ENCODE measurements at places on chromosomes 3 and 15.

DNA sequence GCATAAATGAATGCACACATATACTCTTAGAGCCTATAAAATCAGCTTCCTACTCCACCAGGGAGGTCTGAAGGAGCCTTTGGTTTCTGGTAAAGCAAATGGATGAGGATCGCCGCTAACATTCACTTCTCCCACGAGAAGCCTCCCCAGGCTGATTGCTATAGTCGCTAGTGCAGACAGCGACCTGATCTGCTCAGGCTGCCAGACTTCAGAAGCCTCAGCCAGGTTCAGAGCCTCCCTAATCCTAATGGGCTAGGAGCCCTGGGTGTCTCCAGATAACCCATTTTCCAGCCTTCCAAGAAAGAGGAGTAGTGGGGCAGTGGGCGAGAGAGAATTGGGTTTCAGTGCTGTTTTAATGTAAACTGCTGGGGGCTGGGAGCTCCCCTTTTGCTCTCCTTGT, 35.4 kb downstream of the TPM1 start:
- no peak for DNase-seq

DNA sequence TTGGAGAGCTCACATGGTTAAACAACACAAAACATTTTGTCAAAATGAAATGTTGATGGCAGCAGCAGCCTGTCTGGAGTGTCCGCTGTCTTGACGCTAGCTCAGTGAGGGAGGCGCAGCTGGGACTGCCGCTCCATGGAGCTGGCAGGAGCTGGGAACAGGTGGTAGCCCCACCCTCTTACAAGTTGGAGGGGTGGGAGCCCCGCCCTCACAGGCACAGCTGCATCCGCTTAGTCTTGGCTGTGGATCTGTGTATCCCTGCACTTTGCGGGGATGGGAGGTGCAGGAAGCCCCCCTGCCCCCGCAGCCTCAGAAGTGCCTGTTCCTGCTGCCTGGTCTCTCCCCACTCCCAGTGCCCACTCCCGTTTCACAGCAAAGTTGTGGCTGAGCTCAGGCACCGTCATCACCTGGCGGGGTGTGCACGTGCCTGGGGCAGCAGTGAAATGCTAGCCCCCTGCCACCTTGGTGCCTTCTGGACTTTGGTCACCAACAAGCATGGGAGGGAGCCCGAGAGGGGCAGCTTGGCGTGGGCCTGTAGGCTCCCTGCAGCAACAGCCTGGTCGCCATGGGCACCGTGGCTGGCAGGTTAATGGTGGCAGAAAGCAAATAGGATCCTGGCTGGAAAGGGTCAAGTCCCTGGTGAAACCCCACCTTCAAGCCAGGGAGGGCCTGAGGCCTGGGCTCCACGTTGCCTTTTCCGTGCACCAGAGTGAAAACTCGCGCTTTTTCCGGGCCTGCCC, 53.8 kb upstream of the CADM2 start:
- no peak for DNase-seq

- no peak for DNase-seq
Observed at GRCh38 chr3:56753206-56753820, 48.4 kb downstream of the ARHGEF3 start.

- DNase-seq: no peak
Observed at GRCh38 chr15:90581771-90582352, 52.1 kb downstream of the CRTC3 start.

DNA sequence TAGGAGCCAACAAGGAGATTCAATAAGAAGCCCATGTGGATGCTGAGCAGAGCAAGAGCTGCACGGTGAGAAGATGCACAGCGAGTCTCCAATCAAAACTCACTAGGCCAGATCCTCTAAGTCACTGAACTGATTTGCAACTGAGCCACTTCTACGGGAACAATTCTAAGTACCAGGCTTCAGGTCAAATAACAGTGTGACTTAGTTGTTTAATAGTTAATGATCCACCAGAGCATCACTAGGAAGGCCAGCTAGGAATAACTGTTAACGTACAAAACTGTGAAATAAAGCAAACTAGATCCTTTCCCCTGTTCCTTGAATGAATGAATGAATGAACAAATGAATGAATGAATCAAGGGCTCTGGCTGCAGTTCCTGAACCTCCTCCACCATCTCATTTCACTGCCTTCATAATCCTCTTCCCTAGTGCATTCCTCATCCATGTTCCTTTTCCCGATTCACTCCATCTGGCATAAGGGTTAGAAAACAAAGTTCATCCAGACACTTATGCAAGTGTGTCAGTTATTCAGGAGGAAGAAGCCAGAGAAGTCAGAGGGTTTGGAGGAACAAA, 59.7 kb downstream of the ATP8B4 start:
- DNase-seq: no peak

- no peak for DNase-seq
Observed at GRCh38 chr3:52494886-52495495, at the start of gene STAB1. TSS of gene STAB1 (plus strand) at chr3:52495338. CDS start at chr3:52495414, 76 bp downstream.

- no peak for DNase-seq
Observed at GRCh38 chr3:135238871-135239614, 444.0 kb downstream of the EPHB1 start.

DNA sequence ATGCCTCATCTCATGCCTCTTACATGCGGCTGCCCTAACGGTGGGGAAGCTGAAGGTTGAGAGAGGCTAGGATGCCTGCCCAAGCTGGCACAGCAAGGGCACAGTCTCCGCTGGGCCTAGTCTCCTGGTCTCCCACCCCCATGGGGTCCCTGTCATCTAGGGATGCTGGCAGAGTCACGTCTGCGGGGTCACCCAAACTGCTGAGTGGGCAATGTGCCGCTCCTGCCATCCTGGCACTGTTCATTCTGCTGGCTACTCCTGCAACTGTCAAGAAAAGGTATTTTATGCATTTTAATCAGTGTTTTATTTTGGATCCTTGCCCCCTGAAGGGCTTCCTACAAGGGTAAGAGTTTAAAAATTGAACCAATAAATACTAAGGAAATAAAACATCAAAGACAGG, 12.8 kb downstream of the LINGO1 start:
- no peak for DNase-seq

DNA sequence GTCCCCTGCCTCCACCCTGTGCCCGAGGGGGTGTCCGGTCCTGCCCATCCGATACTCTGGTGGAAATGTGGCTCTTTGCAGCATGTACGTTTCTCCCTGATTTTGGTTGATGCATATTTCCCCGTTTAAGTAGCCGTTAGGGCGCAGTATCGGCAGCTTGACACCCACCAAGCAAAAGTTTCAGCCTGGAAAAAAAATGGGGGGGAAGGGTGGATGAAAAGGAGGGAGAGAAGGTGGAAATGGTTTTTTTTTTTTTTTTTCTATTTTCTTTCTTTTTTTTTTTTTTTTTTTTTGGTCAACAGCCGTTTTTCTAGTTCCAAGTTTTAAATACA, 1.3 kb downstream of the RAP2B start:
- DNase-seq: peak; percentile 57

DNA sequence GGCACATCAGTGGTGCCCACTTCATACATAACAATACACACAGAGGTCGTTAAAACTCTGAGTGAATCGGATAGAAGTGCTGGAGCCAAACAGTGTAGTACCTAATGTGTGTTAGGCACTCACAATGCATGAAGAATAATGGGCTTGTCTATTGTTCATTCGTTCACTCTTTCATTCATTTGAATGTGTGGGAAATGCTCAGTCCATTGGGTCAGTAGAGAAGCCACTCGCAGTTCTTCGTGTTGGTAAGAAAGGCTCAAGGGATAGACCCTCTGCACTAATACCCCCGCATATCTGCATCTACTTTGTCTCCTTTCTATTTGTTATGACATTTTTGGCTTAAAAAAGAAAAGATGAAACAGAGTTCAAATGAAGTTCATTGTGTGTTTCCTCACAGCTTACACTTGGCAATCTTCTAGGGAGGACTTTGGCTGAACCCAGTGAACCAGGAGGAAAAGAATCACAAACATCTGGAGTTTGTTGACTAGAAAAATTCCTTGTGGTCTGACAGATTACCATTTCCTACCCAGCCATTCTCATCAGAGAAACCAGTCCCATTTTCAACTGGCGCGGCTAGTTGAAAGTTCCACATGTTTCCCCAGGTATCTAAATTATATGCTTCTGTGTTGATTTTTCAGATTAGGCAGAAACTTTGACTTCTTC, 32.8 kb upstream of the MFSD1 start:
- peak; percentile 95 for DNase-seq

GRCh38 chr3:188339410-188340295, 185.7 kb downstream of the LPP start:
- DNase-seq: no peak

DNA sequence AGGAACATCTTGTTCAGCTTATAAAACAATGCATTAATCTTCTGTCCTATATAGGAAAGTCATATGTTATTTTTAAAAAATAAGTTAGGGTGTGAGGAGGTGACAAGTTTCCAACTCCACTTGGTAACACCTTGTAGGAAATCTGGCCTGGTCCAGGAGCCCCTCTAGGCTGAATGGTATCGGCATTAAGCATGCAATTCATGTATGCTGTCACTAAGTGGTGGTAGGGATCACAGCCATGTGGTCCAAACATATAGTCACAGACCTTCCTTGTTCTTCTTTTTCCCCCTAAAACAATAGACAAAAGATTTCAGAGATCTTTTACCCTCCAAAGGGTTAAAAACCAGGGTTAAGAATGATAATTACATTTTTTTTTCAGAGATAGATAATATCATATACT, 4.2 kb upstream of the APBA2 start:
- DNase-seq: peak; percentile 10

Measured in ELR (cell line).